ENCODE measurements at places on chromosomes 16 and 17. TPM values are rescaled to one million over a fixed set of nuclear protein-coding genes. Genes with fewer than 3 reads are reported as not detected.
A peak's percentile ranks its signal among the peaks of the same experiment; 100 is the strongest.

- no peak for DNase-seq
Measured at GRCh38 chr17:59151006-59151405, 4.0 kb downstream of the SKA2 start.

GRCh38 chr17:3689262-3690093, 6.5 kb downstream of the P2RX5 start:
- no peak for DNase-seq

- DNase-seq = no peak
Measured at GRCh38 chr17:66573078-66573477, 261.8 kb upstream of the CACNG5 start.

DNA sequence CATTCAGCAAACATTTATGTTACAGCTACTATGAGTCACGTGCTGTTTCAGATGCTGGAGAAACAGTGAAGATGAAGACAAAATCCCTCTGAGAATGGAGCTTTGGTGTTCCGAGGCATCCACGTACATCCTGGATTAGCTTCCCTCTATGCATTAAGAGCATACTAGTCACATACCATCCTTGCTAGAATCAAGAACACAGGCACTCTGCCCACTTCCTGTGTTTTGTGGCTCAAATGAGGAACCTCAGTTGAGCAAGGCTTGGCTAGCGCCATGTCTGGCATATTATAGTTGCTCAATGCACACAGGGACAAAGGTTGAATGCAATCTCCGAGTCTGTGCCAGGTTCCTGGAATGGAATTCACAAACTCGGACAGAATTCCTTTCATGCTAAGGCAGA, 297.5 kb downstream of the XYLT1 start:
- peak; percentile 42 for DNase-seq

DNA sequence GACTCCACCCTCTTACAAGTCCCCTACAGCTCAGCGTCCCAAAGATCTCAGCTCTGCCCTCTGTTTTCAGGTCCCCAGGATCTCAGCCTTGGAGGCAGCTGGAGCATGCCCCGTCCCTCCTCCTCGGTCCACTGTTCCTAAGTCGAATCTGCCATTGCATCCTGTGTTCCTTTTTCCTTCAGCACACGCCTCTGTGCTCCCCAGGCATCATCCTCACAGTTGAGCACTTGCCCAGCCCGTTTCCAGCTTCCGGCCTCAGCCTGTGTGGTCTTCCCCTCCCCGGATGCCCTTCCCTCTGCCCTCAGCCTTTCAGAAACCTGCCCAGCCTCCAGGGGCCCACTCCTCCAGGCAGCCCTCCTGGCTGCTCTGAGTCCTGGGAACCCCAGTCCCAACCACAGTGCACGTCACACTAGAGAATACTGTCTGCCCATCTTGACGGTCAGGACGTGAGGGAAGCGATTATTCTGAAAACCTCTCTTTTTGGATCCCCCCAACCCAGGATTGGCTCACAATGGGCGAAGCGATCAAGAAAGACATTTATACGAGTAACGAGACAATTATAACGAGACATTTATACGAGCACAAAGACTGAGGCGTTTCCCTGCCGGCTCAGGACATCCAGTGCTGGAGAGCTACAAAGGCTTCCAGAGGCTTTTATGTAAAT, 41.4 kb downstream of the RPH3AL start:
- no peak for DNase-seq

Gene SDR42E2
- not detected for total RNA-seq

Data from transverse colon (tissue), 4 donors.